ENCODE measurements at places on chromosomes 7 and 10. TPM values are rescaled to one million over a fixed set of nuclear protein-coding genes. Genes with fewer than 3 reads are reported as not detected.

GRCh38 chr7:68407460-68407859 lies 1190.8 kb upstream of the AUTS2 start:
- no peak for DNase-seq

GRCh38 chr7:47614450-47614849 lies 32.5 kb upstream of the TNS3 start:
- no peak for DNase-seq

GRCh38 chr7:45268013-45268412 lies 110.4 kb downstream of the RAMP3 start:
- no peak for DNase-seq

DNA sequence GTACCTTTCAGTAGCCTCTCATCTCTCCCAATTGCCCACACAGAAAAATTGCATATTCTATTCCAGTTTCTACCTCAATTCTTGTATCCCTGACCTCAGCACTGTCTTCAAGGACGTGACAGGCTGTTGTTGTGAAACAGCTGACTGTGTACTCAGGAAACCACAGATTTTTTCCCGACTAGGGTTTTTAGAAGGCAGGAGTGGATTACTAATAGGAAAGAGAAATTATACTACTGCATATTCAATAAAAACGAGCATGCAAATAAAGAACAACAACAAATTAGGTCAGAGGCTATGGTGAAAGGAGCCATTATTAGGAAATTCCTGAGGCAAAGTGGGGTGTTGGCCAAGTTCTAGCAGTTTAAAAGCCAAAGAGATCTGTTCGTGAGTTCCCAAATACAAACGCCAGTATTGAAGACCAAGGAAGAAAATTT lies 93.4 kb downstream of the DOCK4 start:
- DNase-seq, result peak; percentile 60

- no peak for DNase-seq
Observed at GRCh38 chr7:81960026-81960425, 190.2 kb upstream of the HGF start.

DNA sequence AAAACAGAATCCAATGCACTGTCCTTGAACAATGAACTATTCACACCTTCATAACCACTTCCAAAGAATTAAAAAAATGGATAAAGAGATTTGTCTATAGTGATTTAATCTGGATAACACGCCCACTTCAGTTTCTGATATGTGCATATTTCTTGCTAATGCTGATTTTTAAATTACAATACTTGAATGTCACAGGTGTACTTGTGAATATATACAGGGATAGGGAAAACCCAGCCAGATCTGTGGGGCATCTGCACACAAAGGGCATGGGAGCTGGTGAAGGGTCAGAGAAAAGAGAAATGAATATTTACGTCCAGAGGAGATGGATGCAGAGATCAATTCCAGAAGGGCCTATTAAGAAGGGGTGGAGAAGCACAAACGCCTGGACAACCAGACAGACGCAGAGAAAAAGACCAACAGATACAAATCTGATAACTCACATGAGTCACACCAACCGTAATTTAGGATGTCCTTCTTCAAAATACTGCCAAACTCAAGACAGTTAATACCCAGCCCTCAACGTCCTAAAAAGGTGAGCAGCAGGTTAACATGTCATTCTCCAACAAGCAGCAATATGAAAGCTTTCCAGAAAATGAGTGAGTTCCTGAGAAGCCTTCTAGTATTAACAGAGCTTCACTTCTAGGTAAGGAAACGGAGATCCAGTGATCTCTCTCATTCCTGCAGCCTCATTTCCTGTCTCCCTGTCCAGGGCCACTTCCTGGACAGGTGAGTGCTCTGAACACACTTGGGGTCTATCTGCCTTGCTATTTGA lies 41.9 kb downstream of the PIP4K2A start:
- DNase-seq, result no peak

- DNase-seq, result no peak
Observed at GRCh38 chr7:43295429-43295828, 183.0 kb downstream of the HECW1 start.

DNA sequence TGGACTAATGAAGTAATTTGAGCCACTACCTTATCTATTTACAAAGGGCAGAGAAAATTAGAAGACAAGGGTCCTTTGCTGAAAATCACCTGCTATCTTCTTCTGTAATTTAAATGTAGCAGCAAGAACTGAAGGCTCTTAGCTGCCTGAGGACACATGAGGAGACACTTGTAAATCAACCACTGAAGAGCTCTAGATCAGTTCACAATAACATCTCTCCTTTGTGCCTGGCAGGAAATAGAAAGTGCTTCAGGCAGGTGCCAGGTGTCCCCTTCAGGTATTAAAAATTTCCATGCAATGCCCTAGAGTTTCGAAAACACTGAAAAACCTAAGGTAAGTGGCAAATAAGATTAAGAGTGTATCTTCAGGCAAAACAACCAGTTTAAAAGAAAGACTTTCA lies 474.6 kb downstream of the GRM8 start:
- DNase-seq, result no peak

GRCh38 chr7:102154425-102154824 lies 132.2 kb upstream of the SH2B2 start:
- no peak for DNase-seq

DNA sequence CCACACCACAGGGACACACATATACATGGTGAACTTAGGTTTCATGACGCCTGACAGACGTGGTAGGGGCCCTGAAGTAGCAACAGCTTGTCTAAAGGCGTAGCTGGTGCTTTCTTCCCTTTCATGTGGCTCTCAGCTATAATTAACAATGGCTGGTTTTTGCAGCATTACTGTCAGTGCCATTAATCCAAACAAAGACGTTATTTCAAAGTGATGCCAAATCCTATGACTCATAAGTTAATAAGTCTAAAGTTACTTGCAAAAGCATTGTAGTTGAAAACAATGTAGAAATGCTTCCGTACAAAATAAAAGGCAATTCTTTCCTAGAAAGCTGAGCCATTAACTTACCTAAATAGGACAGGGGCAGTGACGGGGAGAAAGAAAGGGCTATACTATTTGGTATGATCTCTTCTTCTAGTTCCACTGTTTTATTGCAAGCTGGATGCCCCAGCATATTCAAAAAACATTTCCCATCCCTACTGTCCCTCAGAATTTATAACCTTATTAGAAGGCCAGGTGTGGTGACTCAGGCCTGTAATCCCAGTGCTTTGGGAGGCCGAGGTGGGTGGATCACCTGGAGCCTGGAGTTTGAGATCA lies 105.4 kb downstream of the ODAD2 start:
- DNase-seq, result peak; percentile 75

- no peak for DNase-seq
Observed at GRCh38 chr10:28604567-28605536, 71.9 kb downstream of the WAC start.

GRCh38 chr10:120221873-120222485 lies 235.0 kb upstream of the PLPP4 start:
- peak; percentile 64 for DNase-seq

NKX1-2 gene
- polyA plus RNA-seq, result not detected

NOBOX gene
- not detected for polyA plus RNA-seq

LIPF gene
- polyA plus RNA-seq, result not detected

GPR15LG gene
- not detected for polyA plus RNA-seq

CALHM2 gene
- 43.0 TPM for polyA plus RNA-seq

CACNB2 gene
- polyA plus RNA-seq, result not detected

All from endothelial cell of umbilical vein (primary cell).